ENCODE measurements at places on chromosomes 5 and 9. TPM values are rescaled to one million over a fixed set of nuclear protein-coding genes. Genes with fewer than 3 reads are reported as not detected.

SAXO1 gene
- total RNA-seq: not detected

GRCh38 chr9:89632192-89632733 lies 27.5 kb downstream of the GADD45G start:
- DNase-seq: no peak

GRCh38 chr5:33588654-33589372 lies 148.0 kb downstream of the TARS1 start:
- peak; percentile 16 for DNase-seq

GRCh38 chr9:75176037-75176436 lies 87.7 kb downstream of the OSTF1 start:
- no peak for DNase-seq

CDC20B gene
- total RNA-seq: not detected

- no peak for DNase-seq
Observed at GRCh38 chr9:37410969-37411785, 11.3 kb upstream of the GRHPR start.

ARHGEF37 gene
- total RNA-seq: 0.02 TPM

CD74 gene
- 0.17 TPM for total RNA-seq

- DNase-seq: no peak
Observed at GRCh38 chr5:133758641-133759040, 146.3 kb upstream of the FSTL4 start.

- DNase-seq: no peak
Observed at GRCh38 chr9:125748446-125749099, 1.4 kb downstream of the PBX3 start.

SLC36A3 gene
- not detected for total RNA-seq

GRCh38 chr9:124281931-124282371 lies 24.2 kb downstream of the NEK6 start:
- no peak for DNase-seq

GRCh38 chr5:152113401-152113800 lies 188.8 kb upstream of the GLRA1 start:
- DNase-seq: peak; percentile 20

DNA sequence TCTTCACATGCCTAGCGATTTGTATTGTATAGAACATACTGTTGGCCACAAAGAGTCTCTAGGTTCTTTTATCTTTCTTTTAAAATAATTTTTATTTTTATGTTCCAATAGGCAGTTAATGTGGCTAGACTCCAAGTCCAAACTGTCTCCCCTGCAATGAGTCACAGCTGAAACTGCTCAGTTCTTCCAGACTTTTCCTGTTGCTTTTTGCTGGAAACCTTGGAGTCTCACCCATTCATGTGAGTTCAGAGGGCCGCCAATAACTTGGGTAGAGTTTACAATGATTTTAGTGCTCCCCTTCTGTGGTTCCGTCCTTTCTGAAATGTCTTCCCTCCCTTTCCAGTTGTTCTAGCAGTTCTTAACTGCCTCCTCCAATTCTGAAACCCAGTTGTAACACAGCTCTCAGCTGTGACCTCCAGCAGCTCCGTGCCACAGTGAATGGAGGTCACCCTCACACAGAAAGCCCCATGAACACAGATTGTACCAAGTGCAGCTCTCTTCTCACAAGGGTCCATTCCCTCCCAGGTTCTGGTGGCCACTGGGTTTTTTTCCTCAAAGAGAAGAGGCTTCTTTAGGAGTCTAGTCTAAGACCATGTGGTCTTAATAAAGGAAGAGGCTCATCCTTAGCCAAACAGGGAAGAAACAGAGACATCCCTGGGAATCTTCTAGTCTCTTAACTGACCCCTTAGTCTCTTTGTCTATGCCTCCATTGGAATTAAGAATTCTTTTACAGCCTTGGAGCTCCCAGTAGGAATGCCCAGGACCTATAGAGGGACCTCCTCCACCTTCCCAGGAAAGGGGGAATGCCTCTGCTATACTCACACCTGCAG lies 198.5 kb downstream of the SPOCK1 start:
- peak; percentile 64 for DNase-seq

- no peak for DNase-seq
Observed at GRCh38 chr5:61618577-61618976, 286.5 kb downstream of the ZSWIM6 start.

DNA sequence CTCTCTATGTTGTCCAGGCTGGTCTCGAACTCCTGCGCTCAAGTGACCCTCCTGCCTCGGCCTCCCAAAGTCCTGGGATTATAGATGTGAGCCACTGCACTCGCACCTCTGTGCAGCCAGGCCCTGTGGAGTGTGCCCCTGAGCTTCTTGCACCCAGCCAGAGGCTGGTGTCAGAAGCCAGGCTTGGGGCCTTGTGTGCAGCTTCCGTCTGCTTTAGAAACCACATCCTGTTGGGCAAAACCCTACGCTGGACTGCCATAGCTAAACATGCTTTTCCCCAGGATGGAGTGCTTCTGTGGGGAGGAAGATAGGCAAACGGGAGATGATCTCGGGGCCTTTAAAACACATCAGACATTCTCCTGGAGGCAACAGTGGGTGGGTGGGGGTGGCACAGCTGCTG lies 40.1 kb downstream of the PRRT1B start:
- peak; percentile 37 for DNase-seq

DNA sequence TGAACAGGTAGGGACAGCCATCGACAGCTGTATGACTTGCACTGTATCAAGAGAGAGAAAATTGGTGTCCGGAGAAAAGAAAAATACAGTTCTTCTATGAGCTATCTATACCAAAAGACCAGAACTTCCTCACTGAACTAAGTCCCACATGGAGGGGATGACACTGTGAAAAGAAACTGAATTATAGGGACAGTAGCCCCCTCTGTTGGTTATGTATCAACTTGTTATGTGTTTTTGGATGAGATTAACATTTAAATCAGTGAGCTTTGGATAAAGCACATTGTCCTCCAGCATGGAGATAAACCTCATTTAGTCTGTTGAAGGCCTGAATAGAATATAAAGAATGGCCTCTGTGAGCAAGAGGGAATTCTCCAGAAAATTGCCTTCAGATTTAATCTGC lies 176.6 kb upstream of the SH3GL2 start:
- DNase-seq: peak; percentile 3

PAIP1 gene
- total RNA-seq: 116 TPM

DNA sequence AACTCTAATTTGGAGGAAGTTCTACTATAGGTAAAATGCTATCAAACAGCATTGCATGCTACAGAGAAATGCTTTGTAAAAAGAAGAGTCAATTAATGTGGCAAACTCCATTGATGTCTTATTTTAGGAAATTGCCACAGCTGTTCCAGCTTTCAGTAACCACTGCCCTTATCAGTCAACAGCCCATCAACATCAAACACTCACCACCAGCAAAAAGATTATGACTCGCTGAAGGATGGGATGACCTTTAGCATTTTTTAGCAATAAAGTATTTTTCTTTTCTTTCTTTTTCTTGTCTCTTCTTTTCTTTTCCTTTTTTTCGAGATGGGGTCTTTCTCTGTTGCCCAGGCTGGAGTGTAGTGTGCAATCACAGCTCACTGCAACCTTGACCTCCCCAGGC lies 26.0 kb downstream of the CRHBP start:
- DNase-seq: no peak
